ENCODE measurements at places on chromosomes 16 and 17.

DNA sequence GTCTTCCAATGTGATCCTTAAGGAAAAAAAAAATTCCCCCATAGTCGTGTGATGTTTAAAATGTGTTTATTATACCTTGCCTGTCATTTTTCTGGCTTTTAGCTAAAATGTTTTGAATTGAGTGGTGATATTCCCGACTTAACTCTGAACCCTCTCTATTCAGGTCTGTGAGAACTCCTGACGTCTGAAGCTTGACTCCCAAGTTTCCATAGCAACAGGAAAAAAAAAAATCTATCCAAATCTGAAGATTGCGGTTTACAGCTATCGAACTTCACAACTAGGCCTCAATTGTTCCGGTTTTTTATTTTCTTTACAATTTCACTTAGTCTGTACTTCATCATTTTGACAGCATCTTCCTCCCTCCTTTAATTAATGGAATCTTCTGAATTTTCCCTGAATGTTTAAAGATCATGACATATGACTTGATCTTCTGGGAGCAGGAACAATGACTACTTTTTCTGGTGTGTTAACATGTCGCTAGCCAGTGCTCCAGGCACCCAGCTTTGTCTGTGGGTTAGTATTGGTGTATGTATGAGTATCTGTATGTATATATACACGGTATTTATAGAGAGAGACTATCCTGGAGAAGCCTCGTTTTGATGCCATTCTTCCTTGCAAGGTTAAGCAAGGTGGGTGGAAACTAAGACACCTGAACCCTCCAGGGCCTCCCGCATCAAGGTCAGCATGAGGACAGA lies 12.8 kb upstream of the HSBP1 start:
- no peak for DNase-seq

DNA sequence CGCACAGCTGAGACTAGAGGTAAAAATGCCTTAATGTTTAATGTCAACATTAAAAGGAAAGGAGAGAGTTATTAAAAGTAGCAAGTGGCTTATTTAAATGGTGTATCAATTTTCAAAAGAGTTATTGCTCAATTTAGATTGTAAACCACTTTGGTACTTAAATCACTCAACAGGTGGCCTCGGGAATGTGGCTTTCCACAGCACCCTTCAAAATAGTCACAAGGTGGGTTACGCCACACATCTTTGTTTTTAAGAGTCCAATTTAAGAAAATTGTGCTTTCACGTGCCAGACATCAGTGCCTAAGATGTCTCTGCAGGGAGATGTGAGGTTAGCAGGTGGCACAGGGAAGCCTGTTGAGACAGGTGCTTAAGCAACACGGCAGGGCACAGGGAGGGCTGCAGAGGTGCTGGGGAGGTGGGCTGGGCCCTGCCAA lies 27.5 kb upstream of the ADCY7 start:
- no peak for DNase-seq

- DNase-seq, result no peak
These were observed 130.3 kb downstream of the CCDC144A start for GRCh38 chr17:16820161-16820877.

GRCh38 chr17:29250666-29251065 lies 4.0 kb downstream of the CRYBA1 start:
- DNase-seq, result no peak

- DNase-seq, result no peak
These were observed 48.5 kb downstream of the HAPSTR1 start for GRCh38 chr16:9139965-9140364.

DNA sequence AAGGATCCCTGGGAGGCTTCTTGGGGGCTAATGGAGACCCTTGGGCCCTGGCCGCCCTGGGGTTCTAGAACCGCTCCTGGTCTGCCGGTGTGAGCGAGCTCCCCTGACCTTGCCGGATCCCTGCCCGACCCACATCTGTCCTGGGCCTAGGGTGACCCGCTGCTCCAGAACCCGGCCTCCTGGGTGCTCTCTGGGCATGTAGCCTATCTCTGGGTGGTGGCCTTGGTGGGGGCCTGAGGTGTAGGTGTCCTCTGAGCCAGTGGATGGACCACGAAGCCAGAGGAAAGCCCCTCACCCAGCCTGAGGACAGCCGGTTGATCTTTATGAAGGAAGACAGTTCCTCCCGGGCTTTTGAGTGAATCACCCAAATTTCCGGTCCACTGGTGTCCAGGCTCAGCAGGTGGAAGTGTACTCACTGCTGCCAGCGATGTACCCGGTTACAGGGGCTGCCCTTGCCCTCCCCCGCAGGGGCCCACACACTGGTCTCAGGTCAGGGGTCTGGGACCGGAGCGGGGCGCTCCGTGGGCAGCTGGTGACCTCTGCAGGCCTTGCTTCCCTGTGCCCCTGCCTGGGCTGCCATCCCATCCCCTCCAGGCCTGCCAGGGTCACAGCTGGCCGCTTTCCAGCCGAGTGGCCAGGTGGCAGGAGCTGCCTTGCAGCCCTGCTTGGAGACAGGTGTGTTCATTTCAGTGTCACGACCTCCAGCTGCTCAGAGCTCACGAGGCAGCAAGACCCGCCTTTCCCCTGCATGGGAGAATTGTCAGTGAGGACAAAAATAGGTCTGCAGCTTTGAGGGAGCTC lies 10.5 kb upstream of the GSE1 start:
- DNase-seq, result no peak

DNA sequence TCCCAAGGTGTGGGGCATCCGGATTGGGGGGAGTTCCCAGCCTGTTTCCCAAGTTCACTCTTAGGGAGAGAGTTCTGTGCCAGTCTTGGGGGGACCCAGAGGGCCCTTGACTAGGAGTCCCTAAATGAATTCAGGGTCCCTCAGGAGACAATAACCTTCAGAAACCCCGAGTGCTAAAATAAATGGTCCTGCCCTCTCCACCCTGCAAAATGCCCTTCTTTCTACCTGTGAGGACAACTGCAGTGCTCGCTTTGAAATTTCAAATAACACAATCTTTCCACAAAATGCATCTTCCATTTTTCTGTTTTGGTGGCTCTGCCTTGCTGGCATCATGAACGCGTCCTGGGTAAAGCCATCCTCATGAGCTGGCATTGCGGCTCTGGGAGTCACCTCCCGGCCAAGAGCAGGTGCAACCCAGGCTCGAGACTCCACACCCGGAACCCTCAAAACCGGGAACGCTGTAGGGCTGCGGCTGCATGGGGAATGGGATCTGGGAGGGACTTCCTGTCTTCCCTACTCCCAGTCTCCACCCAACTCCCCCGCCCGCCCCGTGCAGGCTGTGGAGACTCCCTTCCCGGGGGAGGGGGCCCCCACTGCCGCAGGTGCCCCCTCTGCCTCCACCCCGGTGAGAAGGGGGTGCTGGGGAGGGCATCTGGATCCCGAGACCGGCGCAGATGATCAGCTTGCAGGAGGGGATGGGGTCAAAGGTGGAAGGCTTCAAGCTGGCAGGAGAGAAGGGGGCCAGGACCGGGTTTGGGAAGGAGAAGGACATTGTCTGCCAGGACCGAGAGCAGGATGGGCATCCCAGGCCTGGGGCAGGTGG lies at the start of gene ZNF205:
Gene ZNF205 (plus strand): TSS at position 529 of the 823 bp plus-strand sequence. CDS start 845 bp downstream, outside the sequence.
- DNase-seq, result no peak

- no peak for DNase-seq
These were observed 62.4 kb upstream of the NLK start for GRCh38 chr17:27980043-27980442.

All from stimulated activated CD8-positive, alpha-beta memory T cell treated with anti-CD3 and anti-CD28 coated beads, Interleukin-15, amount 100 ng/mL, for 4 hours (primary cell).